ENCODE measurements at places on chromosomes 16 and 17.

DNA sequence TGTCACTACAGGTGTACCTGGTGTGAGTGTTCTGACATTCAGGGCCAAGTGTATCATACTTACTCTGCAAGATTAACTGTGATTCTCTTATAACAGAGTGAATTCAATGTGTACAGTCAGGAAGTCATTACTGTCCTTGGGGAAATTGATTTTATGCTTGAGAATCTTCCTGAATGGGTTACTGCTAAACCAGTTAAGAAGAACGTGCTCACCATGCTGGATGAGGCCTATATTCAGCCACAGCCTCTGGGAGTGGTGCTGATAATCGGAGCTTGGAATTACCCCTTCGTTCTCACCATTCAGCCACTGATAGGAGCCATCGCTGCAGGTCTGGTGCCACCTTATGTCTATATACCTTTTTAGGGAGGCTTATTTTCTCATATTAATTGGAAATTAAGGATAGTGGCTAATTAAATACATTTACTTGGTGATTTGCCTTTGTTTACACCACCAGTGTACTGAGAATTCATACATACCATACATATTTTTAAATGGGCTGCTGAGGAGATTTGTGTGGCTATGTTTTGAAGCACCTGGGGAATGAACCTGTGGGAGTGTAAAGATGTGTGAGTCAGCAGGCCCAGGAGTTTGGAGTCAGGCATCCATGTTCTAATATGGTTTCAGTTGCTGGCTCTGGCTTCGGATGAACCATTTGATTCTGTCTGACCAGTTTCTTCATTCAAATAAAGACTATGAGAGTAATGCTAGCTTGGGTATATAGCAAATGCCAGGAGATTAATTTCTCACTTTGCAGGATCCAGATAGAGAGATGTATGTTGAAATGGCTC lies 3.1 kb downstream of the ALDH3A2 start:
- DNase-seq, result no peak

DNA sequence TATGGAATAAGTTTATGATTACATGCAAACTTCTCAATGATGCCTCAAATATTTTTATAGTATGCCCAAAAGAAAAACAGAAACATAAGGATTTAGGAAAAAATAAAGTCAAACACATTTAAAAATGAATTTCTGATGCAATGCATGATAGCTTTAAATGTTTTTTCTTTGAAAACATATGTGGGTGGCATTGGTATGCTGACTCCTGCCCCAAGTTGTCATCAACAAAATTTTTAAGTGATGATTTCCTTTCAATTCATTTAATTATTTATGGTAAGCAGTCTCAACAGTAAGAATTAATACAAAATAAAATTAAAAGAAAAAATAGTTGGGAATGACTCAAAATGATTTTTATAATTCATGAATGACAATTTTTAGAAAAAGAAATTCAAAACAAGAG lies 104.9 kb downstream of the CEP112 start:
- DNase-seq, result no peak

GRCh38 chr17:82948081-82948511 lies 108.3 kb upstream of the ZNF750 start:
- DNase-seq, result no peak

- DNase-seq, result no peak
These were observed 25.0 kb upstream of the ZNHIT3 start for GRCh38 chr17:36461330-36462110.

DNA sequence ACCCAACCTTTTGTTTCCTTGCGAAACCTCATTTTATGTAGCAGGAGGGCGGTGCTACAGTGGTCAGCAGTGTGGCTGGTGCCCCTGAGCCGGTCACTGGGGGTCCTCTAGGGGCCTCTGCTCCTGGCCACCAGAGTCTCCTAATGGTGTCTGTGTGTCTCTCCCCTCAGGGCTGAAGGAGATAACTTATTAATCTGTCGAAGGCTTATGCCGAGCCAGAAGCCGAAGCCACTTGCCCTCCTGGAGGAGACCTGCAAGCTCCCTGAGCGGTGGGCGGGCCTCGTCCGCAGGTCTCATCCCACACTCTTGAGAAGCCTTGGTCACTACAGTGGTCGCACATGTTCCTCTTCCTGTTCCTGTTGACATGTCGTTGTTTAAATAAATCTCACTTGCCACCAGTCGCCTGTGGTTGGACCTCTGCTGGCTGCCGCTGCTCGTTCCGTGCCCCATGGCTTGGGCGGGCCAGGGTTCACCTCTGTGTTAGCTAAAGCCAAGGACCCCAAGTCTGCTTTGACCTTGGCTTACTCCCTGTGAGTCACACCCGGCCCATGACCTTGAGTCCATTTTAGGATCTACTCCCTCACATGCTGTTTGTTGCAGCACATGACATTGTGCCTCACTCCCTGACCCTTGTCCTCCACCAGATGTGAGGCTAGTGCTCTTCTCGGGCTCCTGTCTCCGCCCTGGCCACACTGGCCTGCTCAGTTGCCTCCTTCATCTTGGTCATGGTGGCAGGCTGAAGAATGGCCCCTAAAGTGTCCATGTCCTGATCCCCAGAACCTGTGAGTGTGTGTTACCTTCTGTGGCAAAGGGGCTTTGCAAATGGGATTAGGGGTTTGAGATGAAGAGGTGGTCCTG lies 38.7 kb upstream of the AQP8 start:
- DNase-seq, result no peak

DNA sequence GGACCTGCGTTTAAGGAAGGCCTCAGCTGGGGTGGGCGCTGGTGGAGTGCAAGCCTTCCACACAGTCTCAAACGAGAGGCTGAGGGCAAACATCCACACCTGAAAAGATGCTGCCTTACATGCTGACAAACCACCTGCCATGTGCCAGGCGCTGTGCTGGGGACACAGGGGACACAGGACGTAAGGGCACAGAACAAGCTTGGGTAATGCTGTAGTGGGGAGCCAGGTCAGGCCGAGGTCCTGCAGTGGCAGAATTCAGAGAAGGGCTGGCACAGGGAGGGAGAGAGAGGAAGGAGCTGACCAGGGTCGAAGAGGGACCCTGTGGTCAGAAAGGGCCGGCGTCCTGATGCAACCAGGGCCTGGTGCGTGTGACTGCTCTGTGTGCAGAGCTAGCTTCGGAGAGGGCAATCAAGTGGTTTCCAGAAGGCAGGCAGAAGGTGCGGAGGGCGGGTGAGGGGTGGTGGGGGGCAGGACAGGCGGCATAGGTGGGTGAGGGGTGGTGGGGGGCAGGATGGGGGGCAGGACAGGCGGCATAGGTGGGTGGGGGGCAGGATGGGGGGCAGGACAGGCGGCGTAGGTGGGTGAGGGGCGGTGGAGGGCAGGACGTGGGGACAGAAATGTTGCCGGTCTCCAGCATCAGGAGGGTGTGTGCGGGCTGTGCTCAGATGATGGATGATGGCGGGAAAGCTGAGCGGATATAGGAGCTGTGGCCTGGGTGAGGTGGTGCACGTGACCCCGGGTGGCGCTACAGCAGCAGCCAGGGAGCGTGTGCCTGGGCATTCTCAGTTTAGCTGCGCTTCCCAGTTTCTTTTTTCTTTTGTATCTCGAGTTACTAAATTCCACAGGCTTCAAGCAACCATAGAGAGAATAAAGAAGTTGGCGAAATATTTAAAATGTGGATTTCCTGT lies 18.8 kb downstream of the TELO2 start:
- peak; percentile 51 for DNase-seq

GRCh38 chr16:86511317-86512161 lies 1.2 kb downstream of the FOXF1 start:
- no peak for DNase-seq

Measured in GM23338 (cell line).